Common myeloid progenitor, CD34-positive (primary cell): ENCODE measurements at places on chromosomes 16 and 17.

DNA sequence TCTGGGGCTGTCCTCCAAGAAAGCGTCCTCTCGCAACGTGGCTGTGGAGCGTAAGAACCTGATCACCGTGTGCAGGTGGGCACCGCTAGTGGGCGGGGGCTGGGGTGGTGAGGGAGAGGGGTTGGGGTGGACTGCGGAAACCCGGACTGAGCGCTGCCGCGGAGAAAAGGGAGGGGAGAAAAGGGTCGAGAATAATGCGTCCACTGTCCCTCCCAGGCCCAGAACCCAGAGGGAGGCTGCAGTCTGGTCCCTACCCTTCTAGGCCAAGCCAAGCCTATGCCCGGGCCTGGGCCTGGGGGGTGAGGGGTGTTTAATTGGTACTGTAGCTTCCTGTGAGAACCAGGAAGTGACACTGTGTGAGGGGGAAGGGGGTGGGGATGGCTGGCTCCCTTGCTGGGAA is 464 bp downstream of the RUNDC3A start:
- no peak for DNase-seq

- DNase-seq, result peak; percentile 68
These were observed 34.4 kb downstream of the CMIP start for GRCh38 chr16:81478876-81479511.

- no peak for DNase-seq
These were observed 626.1 kb downstream of the HS3ST4 start for GRCh38 chr16:26317885-26318284.

DNA sequence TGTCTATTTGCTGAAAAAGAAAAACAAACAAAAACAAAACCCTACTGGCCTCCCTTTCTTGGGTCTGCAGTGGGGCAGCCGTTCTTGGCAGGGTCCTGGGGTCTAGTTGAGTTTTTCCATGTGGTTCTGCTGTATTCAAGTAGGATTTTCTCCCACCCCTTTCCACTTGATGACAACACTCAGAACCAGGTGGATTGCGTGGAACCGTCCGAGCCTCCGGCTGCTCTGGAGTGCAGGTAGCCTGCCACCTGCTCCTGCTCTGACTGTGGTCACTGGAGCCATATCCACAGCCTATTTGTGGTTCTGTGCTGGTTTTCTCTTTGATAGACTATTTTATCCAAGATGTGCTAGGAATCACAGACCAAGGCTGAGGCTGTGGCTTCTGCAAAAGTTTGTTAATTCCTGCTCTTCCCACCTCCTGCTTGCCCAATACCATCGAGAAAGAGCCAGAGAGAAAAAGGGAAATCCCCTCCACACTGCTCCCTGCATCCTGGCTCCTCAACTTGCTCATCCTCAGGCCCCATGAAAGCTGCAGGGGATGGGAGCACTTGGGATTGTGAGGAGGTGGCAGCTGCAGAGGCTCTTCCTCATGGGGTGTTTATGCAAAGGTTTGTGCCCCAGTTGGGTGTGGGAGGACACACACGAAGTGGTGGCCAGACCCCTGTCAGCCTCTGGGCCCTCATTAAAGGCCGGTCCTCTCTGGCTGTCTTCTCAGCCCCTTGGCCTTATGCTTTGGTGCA is 377.8 kb upstream of the TNRC6C start:
- no peak for DNase-seq

DNA sequence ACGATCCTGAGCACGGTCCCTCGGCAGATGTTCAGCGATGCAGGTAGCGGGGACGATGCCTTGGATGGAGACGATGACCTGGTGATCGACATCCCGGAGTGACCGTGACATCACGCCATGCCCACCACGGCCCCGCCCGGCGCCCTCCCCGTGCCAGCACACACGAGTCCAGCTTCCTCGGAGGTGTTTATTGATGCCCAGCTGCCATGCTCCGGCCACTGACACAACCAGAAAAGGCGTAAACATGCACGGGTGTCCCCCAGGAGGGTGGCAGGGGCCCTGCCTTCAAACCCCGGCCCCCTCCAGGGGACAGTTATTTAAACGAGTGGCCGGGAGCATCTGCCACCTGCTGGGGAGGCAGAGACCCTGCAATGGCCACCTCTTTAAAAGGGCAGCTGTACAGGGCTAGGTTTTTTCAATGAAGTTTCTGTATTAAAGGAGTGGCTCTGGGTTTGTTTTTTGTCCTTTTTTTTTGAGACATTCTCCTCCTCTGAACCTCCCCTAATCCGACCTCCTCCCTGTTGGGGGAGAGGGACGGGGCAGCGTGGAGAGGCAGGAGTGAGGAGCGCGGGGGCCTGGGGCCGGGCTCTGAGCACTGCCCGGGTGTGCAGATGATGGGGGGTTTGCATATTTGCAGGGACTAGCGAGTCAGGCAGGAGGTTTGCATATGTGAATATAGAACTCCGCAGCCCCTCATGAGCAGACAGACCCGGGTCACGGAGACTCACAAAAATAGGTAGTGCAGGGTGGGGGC is 5.3 kb downstream of the DOC2A start:
- peak; percentile 49 for DNase-seq

- DNase-seq, result peak; percentile 57
These were observed 454 bp downstream of the CCDC40 start for GRCh38 chr17:80036715-80037477.

DNA sequence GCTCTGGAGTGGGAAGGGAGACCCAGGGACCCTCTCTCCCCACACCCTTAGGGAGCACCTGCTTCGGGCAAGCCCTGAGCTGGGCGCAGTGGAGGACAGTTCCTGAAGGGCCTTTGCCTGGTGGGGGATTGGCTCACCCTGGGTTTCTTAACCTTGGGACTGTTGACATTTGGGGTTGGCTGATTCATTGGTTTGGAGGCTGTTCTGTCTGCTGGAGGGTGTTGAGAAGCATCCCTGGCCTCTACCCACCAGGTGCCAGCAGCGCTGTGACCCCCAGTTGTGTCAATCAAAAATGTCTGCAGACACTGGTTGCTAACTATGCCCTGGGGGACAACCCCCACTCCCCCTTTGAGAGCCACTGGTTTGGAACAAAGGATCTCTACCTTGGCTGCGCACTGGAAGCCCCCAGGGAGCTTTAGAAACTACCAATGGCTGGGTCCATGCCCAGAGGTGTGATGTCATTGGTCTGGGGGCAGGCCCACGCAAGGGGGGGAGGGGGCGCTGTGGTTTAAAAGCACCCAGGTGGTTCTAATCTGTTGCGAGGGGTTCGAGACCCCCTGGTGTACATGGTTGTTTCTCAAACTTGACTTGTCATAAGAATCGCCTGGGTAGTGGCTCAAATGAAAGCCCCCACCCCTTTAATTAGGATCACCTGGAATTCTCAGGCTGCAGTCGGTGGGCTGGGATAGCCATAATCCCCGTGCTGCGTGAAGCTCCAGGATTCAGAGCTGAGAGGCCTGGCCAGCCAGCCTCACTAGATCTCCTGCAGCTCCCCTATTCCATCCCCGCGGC is 151.9 kb upstream of the GSE1 start:
- no peak for DNase-seq

- DNase-seq, result no peak
These were observed 136.0 kb upstream of the IRX3 start for GRCh38 chr16:54422569-54422978.

- DNase-seq, result no peak
These were observed 13.7 kb downstream of the GLP2R start for GRCh38 chr17:9839433-9839832.

DNA sequence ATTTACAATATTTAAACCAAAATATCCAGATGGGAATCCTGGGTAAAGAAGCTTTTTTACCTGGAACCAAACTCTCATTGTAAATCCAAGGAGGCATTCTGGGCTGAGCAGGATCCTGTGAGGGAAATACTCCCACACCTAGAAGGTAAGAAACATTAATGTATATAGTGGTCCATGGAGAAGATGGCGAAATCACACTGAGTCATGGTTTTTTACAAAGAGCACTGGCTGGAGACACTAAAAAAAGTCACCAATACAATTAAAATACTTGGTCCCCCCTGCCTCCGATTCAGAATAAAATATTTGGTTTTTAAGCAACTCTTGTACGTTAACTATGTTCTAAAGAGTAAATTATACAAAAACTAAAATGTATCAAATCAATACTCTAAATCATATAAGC is 32.9 kb downstream of the SYNRG start:
- DNase-seq, result no peak

- DNase-seq, result no peak
These were observed 28.6 kb upstream of the TNS4 start for GRCh38 chr17:40529991-40530390.

- no peak for DNase-seq
These were observed 22.8 kb upstream of the SLC47A1 start for GRCh38 chr17:19510903-19511302.

- DNase-seq, result peak; percentile 19
These were observed 756 bp downstream of the TAX1BP3 start for GRCh38 chr17:3667366-3668278.

DNA sequence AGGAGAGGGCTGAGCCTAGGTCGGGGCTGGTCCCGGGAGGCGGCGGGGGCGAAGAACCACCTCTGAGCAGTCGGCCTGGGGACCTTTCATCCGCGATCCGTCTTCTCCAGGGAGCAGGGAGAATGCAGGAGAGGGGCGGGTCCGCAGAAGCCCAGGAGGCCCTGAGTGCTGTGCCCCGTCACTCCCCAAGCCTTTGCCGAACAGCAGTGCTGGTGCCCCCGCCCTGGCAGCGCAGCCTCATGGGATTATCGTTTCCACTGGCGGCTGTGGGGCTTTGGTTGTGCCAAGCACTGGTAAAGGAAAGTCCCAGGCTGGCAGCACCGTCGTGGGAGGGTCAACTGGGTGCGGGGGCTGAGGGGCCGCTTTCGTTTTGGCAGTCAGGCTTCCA is 631 bp downstream of the TBL3 start:
- DNase-seq, result no peak

DNA sequence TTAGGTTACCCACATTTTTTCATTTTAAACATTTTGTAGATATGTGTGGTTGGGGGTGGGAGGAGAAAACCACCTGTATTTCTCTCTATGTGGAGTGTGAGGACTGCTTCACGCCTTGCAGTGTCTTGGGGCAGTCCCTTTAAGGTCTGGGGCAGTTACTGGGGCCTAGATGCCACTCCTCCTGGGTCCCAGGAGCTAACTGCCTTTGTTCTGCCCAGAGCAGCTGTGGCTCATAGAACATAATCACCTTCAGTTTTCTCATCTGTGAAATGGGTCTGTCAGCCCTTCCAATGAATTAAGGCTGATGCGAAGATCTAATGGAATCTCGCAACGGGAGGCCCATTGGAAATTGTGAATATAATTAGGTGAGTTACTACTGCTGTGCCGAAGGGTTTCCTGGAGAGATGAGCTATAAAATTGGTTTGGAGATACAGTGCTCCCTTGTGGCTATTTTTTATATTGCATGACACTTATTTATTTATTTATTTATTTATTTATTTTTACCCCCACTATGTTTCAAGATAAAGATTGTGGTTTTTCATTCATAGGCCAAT is 22.9 kb downstream of the DHRS7C start:
- DNase-seq, result peak; percentile 56

DNA sequence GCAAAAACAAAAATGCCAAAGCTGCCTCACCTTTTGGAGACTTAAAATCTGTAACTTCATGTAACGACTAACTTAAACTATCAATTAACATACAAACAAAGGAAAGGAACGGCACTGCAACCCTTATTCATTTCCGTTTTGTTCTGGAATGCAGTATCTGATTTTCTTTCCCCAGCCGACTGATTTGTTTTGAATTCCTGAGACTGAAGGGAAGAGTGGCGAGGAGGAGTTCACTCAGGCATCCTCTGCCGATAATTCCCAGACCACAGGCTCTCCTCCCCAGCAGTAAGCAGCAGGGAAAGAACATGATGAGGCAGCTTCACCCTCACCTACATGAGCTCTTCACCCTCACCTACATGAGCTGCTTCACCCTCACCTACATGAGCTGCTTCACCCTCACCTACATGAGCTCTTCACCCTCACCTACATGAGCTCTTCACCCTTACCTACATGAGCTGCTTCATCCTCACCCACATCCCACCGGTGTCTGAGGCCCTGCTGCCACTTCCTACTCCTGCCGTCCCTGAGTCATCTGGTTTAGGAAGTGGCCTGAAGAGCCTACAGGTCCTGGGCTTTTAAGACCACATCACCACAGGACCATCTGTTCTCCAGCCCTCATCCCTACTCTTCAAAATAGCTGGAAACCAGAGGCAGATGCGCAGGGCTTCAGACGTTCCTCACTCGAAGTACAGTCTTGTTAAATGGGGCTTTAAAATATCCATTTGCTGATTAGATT is 168.0 kb upstream of the RPH3AL start:
- DNase-seq, result no peak

DNA sequence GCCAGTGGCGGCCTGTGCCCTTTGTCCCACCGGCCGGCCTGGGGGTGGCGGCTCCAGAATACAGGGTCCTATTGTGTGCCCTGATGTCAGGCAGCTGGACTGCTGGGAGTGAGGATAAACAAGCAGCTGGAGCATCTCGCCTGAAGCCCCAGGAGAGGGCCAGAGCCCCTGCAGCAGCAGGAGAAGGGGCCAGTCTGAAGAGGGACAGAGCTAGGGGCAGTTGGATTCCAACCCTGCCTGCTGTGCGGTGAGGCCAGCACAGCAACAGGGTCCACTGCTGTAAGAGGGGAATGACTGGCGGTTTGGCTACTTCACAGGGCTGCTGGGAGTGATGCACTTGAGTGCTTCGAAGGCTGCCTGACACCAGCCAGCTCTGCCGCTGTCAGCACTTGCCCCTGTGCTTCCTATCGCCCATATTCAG is 25.0 kb downstream of the RAB11FIP4 start:
- DNase-seq, result no peak

GRCh38 chr16:30641378-30641982 is 9.3 kb upstream of the PRR14 start:
- no peak for DNase-seq

- DNase-seq, result no peak
These were observed 15.5 kb downstream of the CDH1 start for GRCh38 chr16:68752602-68753001.

GRCh38 chr17:78920528-78920927 is 4.7 kb downstream of the TIMP2 start:
- DNase-seq, result no peak

DNA sequence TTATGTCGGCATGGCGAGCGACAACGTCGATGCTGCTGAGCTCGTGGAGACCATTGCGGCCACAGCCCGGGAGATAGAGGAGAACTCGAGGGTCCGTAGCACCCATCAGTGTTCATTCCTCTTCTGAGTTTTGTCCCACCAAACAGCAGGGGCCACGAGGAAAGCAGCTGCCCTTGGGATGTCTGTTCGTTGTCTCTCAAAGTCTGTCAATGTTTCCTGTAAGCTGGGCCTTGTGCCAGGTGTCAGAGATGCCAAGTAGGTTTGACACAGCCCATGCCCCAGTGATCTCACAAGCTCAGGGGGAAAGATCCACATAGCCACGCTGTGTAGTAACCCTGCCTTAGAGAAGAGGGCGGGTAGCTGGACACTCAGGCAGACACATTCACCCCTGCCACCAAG is 22.6 kb downstream of the NTAN1 start:
- DNase-seq, result no peak
